Caki2 (cell line): ENCODE measurements at places on chromosomes 11 and 22. TPM values are rescaled to one million over a fixed set of nuclear protein-coding genes. Genes with fewer than 3 reads are reported as not detected.
A peak's percentile ranks its signal among the peaks of the same experiment; 100 is the strongest.

MYO18B gene
- not detected in 2 replicates for total RNA-seq

MED15 gene
- 31.0 and 56.8 TPM in 2 replicates for total RNA-seq

MARK2 gene
- total RNA-seq = 5.6 and 8.9 TPM in 2 replicates

TPST2 gene
- total RNA-seq = 17.3 and 31.2 TPM in 2 replicates

RFPL1 gene
- total RNA-seq = not detected in 2 replicates

DCDC1 gene
- total RNA-seq = not detected in 2 replicates

CTSC gene
- total RNA-seq = 485 and 493 TPM in 2 replicates

CHRDL2 gene
- total RNA-seq = not detected in 2 replicates

SLC7A4 gene
- total RNA-seq = not detected in 2 replicates

DNA sequence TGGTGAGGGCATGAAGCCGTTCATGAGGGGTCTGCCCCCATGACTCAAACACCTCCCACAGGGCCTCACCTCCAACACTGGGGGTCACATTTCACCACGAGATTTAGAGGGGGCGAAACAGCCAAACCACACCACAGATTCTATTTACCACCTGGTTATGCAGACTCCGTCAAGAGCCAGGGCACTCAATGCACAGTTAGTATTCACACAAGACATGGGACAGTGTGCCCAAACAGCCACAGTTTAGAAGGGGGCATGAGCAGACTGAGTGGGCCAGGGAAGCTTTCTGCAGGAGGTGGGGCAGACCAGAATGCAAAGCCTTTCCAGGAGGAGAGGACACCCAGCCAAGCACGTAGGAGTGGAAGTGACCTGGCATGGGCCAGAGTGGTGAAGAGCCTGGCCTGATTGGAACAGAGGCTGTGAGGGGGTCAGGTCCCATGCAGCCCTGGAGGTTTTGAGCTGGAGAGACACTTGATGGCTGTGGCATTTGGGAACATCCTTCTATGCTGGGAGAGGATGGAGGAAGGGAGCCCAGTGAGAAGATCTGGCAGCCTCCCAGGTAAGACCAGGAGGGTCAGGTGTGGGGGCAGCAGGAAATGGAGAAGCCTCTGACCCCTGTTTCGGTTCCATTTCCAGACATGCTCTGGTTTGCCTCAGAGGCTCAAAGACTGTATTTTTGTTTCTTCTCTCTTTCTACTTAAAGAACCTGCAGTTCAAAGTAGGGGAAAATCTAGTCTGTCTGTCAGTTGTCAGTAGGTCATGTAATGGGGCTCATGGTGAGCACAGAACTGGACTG lies 199.1 kb upstream of the NCAM1 start:
- DNase-seq = no peak

DNA sequence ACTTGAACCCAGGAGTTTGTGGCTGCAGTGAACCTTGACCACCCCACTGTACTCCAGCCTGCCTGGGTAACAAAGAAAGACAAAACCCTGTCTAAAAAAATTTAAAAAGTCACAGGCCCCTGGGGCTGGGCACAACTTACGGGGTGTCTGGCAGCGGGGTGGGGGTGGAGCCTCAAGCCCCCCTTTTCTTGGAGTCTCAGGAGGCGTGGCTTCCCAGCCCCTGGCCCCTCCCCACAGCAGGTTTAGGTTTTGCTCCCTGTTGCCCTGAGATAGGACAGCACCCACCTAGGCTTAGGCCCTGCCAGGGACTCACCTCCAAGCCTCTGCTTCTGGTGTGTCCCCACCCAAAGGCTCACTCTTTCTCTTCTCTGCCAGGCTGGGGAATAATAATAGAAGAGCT lies 22.4 kb downstream of the MGAT3 start:
- no peak for DNase-seq

- DNase-seq = peak; percentile 92
Measured at GRCh38 chr11:561148-562003, 606 bp downstream of the RASSF7 start.

DNA sequence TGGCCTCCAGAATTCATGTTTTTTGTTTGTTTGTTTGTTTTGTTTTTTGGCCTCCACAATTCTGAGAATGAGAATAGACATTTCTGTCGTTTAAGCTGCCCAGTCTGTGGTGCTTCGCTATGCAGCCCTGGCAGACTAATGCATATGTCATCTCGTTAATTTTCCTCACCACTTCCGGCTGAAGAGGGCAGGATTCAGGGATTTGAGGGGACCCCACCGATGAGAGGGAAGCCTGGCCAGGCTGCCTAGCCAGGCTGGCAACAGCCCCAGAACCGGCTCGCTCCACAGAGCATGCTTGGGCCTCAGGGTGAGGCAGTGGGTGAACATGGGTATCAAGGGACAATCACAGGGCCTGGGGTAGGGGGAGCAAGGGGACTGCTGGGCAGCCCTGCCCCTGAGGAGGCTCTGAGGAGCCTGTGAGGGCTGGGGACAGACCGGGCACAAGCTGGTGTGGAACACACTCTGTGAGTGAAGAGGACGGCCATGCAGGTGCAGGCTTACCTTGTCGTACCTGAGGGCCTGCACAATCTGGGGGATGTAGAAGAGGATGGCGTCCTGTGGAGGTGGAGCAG lies 47.8 kb upstream of the SERPIND1 start:
- no peak for DNase-seq

- DNase-seq = no peak
Measured at GRCh38 chr11:121521145-121522042, 68.6 kb upstream of the SORL1-AS1 start.

DNA sequence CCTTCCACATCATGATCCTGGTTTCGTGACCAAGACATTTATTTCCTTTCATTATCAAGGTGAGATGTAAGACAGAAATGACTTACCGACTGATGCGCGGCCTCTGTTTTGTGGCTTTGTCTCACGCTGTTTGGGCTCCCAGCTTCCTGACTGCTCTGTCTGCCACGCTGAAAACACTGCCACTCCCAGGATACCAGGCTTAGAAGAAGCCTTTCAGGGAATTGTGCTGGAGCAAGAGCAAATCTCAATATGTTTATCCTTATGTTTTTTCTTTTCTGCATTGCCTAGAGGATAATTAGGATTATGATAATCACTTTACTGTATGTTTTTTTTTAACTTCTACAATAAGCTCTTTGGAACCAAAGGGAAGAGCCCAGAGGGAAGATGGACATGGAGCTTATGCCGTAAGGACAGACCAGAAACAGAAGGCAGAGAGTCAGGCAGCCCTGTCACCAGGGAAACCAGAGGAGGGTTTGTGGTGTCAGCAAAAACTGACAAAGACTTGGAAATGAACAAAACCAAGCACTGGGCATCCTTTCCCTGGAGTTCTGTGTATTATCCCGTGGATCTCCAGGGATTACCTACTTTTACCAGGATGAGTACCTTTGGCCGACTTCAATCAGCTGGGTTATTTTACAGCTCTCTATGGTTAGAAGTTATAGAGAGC lies 68.2 kb upstream of the ISX start:
- DNase-seq = no peak

DNA sequence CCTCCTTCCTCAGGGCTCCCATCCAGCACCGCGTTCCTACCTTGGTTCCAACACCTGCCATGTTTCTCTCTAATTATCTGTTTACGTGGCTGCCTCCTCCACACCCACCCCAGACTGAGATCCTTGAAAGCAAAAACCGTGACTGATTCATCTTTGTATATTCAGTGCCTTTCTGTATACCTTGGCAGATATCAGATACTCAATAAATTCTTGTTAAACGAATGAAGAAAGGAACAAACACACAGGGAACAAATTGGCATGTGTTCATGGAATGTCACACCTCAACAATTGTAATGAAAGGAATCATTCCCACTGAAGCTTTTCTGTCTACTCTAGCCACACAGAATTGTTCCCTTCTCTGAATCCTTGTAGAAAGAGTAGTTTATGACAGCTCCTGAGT lies 20.4 kb upstream of the LRRC55 start:
- DNase-seq = no peak

GRCh38 chr11:117932947-117933346 lies 3.7 kb upstream of the TMPRSS13 start:
- no peak for DNase-seq

- DNase-seq = no peak
Measured at GRCh38 chr11:65863889-65864705, 3.9 kb downstream of the MUS81 start.

GRCh38 chr11:33608386-33608785 lies 92.2 kb downstream of the C11orf91 start:
- DNase-seq = no peak

GRCh38 chr11:67691149-67691548 lies 16.7 kb upstream of the ALDH3B2 start:
- no peak for DNase-seq

DNA sequence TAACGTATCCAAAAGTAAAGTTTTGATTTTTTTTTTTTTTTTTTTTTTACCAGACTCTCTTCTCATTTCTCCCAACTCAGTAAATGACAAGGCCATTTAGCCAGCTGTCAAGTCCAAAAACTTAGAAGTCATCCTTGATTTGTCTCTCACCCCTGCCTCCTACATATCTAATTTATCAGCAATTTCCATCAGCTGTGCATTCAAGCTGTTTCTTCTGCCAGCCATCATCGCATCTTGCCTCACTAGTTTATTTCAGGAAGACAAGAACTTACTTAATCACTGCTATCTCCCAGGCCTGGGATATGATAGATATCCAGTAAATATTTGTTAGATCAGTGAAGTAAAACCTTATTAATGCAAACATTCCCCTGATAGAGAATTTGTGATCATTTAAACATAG lies 47.6 kb downstream of the SCGB1A1 start:
- DNase-seq = no peak

GRCh38 chr11:117814766-117815261 lies 9.7 kb downstream of the FXYD2 start:
- DNase-seq = peak; percentile 97

GRCh38 chr22:19645391-19645790 lies 68.9 kb upstream of the SEPTIN5 start:
- no peak for DNase-seq

DNA sequence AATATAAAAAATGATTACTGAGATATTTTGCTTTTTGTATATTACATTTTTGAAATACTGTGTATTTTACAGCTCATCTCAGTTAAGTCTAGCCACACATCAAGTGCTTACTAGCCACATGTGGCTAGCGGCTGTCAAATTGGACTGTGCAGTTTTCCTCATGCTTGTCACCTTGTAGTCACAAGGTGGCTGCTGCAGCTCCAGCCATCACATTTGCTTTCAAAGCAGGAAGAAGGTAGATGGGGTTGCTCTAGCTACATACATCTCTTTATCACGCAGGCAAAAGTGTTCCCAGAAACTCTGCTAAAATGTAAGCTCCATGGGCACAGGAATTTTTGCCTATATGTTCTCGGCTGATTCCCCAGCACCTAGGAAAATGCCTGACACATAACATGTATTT lies 61.5 kb downstream of the MICAL2 start:
- no peak for DNase-seq

GRCh38 chr22:20400606-20401375 lies 6.8 kb downstream of the ZNF74 start:
- DNase-seq = no peak

GRCh38 chr11:63507511-63507910 lies 1.6 kb downstream of the LGALS12 start:
- DNase-seq = no peak
